IPS DF 6.9 (cell line): ENCODE measurements at places on chromosomes 2 and 18.

- no peak for DNase-seq
Measured at GRCh38 chr2:214560618-214561190, 149.8 kb downstream of the VWC2L start.

DNA sequence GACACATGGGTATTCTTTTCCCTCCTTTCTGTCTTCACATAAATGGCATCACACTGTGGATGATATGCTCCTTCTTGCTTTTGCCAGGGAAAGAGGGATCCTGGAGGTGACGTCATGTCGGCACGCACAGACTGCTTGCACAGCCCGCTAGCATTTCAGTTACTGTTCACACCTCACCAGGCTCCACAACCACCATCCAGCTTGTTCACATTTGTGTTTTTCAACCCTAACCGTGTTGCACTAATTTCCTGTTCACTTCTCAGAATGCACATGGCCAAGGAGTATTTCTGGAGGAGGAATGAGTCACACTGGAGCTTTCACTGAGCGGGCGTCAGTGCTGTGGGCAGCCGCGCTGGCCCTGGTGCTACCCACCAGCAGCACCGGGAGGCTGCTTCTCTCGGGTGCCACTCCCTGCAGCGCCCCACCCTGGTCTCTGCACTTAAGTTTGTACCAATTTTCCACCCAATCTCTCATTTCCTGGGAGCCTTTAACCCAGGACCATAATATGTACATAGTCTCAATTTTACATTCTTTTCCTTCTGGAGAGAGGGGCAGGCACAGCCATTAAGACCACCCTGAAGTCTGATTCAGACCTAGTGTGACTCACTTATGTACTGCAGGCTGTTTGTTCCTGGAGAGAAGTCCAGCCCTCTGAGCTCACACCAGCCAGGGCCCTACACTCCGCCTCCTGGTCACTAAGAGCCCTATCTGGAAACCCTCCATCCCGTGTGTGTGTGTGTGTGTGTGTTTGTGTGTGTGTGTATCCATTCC is 65.1 kb downstream of the MBP start:
- DNase-seq: no peak

GRCh38 chr2:105647731-105648130 is 97.0 kb upstream of the NCK2 start:
- no peak for DNase-seq

GRCh38 chr18:55334875-55335274 is 253.1 kb downstream of the TCF4 start:
- DNase-seq: no peak

DNA sequence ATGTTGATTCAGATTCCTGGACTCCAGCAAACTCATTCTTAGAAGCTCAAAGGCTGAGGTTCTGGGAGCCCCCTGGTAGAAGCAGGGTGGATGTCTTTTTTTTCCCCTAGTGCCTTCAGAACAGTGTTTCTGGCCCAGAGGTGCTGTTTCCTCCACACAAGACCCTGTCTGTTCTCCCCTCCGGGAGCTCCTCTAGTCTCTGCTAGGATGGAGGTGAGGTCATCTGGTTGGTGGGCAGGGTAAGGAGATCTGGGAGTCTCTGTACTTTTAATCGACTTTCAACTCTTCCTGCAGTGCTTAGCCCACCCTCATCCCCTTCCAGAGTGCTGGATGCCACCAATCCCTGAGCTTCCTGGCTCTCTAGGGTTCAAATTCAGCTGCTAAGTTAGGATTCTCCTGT is 192.0 kb downstream of the SH3BP4 start:
- DNase-seq: no peak

DNA sequence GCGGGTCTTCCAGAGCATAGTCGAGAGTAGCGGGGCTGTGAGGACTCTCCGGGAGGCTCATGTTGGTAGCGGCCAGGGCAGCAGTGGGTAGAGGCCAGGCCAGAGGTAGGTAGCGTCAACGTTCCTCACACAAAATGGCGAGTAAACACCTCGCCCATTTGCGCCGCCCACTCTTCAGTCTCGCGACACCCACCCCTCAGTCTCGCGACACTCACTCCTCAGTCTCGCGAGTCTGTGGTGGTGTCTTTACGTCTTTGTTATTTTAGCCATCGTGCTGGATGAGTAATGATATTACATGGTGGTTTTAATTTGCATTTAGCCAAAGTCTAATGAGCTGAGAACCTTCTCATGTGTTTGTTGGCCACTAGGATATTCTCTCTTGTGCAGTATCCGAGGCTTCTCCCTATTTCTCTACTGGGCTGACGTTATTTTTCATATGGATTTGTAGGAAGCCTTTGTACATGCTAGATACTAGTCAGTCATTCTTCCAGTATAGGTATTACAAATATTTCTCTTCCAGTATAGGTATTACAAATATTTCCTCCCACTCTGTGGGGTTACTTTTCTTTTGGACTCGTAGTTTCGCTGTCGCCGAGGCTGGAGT is at the start of gene TSPYL6:
TSPYL6 (minus strand) TSS at position 139 of the 604 bp plus-strand sequence; CDS start at position 61, 78 bp downstream.
- DNase-seq: no peak

GRCh38 chr2:54423213-54423612 is 32.9 kb upstream of the SPTBN1 start:
- no peak for DNase-seq

DNA sequence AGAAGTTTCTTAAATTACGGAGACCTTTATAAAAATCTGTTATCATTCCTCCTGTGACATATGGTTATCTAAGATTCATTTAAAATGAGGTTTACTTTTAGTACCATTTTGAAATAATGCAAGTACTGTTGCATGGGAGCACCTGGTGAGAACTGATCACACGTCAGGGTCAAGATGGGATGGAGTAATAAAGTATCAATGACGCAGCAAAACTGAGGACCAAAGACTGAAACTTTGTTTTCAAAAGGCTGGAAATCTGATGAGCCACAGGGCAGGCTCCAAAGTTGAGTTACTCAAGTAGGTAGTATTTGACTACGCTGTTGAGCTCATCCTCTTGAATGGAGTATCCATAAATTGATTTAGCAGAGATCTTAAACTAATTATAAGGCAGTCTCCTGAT is 411.9 kb upstream of the ZNF804A start:
- no peak for DNase-seq

GRCh38 chr2:66228128-66228547 is 206.8 kb upstream of the MEIS1 start:
- no peak for DNase-seq

- no peak for DNase-seq
Measured at GRCh38 chr2:188478724-188479123, 187.1 kb downstream of the GULP1 start.

DNA sequence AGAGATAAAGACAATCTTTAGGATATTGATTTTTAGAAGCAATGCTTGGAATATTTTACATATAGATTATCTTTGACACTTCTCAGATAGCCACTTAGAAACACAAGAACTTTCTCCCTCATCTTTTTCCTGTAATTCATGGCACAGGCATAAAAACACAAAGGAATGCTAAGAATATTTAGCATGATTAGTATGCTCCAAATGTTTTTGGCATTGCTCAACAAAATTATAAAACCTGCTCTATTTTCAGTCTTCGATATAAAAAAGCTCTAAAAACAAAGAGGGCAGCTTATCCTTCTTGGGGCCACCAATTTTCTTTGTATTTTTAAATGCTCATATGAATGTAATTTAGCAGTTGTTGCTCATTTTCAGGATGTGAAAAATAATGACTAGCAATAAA is 90.8 kb downstream of the RAD51AP2 start:
- DNase-seq: no peak

GRCh38 chr18:23283916-23284430 is 148.7 kb downstream of the CABLES1 start:
- peak; percentile 78 for DNase-seq

DNA sequence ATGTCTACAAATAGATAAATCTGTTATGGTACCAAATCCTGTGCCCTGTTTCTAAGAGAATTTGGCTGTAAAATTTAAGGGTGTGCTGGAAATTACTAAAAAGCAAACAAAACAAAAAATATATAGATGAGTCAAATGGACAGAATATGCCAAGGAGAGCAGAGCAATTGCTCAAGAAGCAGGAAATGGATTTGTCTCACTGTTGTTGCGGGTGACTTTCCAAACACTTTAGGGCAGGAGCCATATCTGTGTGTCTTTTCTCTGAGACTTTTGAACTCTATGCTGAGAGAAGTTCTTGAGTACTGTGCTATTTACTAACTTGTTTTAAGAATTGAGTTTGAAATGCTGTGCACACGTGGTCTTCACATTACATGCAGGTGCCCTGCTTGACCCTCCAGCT is 221.7 kb downstream of the PHLPP1 start:
- no peak for DNase-seq

DNA sequence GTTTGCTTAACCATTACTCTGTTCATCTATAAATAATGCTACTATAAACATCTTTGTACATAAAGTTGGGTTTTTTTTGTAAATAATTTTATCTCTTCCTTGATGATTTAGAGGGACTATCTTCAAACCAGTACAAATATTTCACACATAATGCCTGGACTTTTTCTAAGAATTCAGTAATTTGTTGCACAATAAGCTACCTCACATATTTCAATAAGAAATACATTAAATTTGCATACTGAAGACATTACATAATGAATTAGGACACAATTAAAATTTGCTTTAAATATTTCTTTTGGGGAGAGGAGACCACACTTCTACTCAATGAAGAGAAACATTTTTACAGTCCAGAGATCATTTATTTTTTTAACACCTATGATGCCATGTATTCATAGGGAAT is 7.2 kb upstream of the ROCK1 start:
- DNase-seq: no peak

DNA sequence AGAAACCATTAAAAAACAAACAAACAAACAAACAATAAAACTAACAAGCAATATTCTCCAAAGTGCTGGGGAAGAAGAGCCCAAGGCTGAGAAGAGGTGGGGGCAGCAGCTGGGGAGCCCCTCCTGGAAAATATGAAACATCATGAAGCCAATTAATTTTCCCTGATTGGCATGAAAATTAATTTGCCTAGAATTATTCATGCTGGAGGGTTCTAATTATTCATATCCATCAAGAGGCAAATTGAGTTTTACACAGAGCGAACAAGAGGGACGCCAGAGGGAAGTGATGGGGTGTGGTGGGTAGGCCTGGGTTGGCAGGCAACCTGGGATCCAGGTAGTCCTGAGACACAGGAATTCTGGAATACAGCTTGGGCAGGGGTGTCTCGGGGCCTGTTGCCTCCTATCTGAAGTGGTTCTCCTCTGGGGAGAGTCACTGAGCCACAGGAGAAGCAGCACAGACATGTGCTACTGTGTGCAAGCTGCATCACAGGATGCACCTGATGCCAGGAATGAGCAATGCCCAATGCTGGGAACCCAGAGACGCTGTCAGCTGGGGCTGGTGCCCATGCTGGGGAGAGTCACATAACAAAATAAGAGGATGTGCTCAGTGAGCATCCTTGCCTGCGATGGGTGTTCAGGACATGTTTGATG is 100.5 kb downstream of the TEX51 start:
- no peak for DNase-seq

DNA sequence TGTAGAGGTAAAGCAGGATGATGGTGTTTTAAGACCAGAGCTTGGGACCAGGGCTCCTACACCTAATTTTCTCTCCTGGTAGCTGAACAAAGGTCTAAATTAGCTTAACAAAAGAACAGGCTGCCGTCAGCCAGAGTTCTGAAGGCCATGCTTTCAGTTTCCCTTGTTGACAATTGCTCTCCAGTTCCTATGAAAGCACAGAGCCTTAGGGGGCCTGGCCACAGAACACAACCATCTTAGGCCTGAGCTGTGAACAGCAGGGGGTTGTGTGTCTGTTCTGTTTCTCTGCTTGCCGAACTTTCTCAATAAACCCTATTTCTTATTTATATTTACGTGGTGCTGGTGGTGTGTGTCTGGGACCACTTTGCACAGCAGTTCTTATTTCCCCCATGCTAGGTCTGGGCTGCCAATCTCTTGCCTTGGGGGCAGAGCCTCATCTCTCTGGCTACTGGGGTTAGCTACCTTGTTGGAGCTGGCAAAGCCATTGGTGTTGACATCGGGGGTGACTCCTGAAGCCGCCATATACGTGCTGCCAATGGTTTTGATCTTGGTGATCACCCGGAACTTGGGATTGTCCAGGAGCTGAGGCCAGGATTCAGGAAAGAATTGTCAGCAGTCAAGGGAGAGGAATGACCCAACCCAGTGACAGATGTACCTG is 29.0 kb downstream of the CENPO start:
- peak; percentile 79 for DNase-seq

DNA sequence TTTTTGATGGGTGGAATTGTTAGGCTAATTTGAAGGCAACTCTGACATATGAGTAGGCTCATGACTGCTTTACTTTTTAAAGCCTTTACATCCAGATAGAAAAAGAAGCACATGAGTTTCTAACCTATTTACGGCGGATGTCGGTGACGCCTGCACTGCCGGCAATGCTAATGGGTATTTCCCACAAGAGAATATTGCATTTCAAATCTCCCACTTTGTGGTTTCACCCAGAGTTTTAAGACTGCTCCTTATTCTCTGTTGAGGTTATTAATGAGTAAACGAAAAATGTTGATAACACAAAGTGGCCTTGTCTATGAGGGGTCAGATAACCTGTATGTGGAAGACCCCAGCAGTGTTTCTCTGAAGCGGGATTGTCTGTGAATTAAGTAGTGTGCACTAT is 14.0 kb downstream of the CCDC85A start:
- no peak for DNase-seq

DNA sequence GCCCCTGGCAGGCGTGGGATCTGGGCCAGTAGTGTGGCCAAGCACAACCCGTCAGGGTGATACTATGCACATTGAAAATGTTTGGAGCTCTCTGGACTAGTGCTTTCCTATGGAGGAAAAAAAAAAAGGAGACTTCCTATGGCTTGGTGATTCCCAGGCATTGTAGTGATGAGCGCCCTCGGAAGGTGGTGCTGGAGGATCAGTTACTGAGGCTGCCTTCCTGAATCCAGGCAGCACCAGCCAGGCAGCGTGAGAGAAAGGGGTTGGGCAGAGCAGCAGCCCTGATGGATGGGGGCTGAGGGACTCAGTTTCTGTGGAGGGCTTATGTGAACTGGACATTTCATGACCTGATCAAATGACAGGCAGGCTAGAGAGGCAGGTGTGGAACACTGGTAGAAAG is 70.9 kb downstream of the CHRNA1 start:
- DNase-seq: no peak

DNA sequence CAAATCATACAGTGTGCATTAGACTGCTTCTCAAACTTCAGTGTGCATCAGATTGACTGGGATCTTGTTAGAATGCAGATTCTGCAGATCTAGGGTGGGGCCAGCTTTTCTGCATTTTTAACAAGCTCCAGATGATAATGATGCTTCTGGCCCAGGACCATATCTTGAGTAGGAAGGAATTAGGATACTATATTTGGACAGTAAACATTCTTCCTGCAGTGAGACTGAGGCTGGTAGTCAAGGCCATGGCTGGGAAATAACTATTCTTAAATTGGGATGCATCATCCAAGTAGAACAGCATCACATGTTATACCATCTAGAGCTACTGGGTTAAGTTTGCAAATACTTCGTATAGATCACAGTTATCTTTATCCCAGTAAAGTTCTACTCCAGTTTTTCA is 28.4 kb upstream of the ARMC9 start:
- no peak for DNase-seq

DNA sequence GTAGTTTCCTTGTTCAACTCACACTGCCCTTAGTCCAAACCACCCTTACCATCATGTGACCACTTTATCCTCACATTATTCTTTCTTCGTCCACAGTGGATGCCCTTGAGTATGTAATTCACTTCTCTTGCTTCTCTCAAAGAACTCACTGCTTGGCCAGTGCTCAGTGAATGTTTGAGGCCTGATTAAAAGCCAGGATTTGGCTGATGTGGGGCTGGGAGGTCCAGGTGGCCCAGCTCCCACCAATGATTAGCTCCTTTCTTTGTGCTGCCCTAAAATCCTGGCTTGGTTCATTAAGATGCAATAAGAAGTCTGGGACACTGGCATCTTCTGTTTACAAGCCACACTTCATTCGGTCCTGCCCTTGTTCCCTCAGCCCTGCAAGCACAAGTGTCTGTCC is 97.8 kb upstream of the CELF4 start:
- DNase-seq: no peak

GRCh38 chr2:102033031-102033749 is 41.4 kb downstream of the IL1R2 start:
- no peak for DNase-seq
